ENCODE measurements at places on chromosomes 4 and X.
A peak's percentile ranks its signal among the peaks of the same experiment; 100 is the strongest.

GRCh38 chrX:48573690-48574269 lies 504 bp upstream of the RBM3 start:
- DNase-seq: no peak

DNA sequence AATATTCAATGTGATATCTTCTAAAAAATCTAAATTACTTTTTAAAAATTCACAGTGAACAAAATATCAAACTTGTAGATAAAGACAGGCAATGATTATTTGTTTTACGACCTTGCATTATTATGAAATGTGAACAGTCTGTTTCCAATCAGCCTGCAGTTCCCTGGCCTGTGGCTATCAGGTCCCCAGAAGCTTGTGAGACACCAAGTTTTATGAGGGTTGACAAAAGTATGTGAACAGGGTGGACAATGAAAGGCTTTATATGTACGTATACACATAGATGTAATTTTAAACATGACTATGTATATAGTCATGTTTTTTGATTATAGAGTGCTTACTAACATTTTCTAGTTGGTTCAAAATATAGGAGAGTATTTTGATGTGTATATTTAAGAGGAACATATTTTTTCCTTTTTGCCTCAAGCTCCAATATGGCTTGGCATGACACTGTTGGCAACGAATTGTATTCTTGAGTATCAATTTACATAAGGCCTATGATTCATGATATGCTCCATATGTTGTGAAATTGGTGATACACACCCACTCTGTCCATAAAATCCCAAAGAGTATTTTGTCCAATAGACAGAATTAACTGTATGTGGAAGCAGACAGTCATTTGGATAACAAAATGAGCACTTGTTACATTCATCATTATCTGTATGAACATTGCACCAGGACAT lies 55.7 kb downstream of the BTC start:
- DNase-seq: no peak

GRCh38 chr4:122711919-122712318 lies 20.6 kb upstream of the BBS12 start:
- DNase-seq: no peak

GRCh38 chr4:8391972-8392371 lies 48.6 kb downstream of the ACOX3 start:
- DNase-seq: no peak

GRCh38 chr4:71749008-71749594 lies 34.8 kb downstream of the GC start:
- DNase-seq: no peak

- DNase-seq: no peak
Measured at GRCh38 chr4:6461301-6462165, 10.9 kb downstream of the PPP2R2C start.

DNA sequence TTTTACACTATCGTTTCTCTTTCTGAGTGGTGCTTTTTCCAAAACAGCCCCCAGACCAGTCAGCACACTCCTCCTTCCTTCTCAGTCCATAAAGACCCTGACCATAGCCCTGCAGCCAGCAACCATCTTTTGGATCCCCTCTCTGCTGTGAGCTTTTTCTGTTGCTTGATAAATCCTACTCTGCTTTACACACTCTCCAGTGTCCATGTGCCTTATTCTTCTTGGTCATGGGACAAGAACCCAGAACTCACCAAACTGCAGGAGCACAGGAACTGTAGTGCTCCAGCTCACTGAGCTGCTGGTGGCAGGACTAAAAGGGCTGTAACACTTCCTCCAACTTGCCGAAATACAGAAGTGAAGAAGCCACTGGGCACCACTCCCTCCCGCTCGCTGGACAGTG lies 32.5 kb downstream of the COX18 start:
- DNase-seq: no peak

DNA sequence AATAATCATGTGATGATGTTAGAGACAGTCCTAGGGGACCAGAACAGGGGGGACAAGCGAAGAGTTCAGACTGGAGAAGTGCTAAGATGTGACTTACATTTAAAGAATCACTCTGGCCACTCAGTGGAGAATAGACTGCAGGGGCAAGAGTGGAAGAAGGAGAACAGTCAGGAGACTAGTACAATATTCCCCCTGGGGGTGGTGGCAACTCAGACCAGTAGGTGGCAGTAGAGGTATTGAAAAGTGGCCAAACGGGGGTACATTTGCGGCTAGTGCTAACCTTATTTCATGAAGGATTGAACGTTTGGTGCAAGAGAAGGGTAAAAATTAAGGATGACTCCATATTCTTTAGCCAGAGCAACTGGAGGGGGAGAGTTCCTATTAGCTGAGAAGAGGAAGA lies 2.7 kb upstream of the BMX start:
- DNase-seq: peak; percentile 81

DNA sequence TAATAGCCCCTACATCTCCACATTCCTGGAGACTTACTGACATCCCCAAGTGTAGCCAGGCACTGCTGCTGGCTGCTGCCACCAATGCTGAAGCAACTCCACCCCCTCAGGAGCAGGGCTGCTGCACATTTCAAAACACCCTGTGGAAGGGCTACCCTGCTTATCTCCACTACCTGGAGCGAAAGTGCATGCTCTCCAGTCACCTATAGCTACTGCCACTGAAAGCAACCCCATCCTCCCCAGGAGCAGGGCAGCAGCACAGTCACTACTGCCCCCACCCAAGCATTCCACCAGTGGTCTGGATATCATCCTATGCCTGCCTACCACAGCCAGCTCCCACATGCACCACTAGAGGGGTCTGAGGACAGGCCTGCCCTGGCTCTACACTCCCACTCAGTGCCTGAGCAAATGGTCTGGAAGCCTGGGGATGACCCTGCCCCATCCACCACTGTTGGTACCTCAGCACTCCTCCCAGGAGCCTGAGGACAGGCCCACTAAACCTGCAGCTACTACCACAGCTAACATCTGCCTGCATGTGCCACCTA lies 55.3 kb downstream of the MANBA start:
- DNase-seq: no peak

DNA sequence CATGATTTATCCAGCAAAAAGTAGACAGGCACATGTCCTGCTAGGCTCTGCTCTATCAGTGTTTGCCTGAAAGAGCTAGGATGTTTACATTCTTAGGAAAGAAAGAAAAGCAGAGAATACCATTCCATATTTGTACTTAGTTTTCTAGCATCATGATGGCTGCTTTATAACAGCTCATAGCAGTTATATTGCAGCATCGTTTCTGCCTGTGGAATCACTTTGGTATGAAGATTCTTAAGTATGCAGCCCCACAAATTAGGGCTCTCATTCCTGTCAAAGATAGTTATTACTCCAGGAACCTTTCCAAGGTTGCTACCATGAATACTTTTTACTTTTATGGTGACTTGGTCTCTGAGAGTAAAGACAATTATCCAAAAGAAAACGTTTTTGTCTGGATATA lies 119.0 kb upstream of the MYOZ2 start:
- no peak for DNase-seq

GRCh38 chr4:153221783-153222706 lies 17.8 kb downstream of the TRIM2 start:
- peak; percentile 70 for DNase-seq

DNA sequence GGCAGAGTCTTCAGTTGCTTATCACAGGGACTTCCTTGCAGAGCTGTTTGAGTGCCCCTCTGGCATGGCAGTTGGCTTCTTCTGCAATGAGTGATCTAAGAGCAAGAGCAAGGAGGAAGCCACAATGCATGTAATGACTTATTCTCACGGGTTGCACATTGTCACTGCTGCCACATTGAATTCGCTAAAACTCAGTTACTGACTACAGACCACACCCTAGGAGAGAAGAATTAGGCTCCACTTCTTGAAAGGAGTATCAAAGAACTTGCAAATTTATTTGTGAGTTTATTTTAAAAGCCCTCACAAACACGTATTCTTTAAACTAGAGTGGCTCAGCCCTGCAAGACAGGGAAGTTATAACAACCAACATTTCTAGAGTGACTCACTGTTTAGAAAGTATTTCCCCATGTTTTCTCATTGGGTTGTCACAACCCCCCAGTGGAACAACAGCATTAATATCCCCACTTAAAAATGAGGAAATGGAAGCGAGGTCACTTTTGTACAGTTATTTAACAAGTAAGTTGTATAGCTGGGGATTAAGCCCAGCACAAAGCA lies 32.4 kb upstream of the RBPJ start:
- peak; percentile 69 for DNase-seq

DNA sequence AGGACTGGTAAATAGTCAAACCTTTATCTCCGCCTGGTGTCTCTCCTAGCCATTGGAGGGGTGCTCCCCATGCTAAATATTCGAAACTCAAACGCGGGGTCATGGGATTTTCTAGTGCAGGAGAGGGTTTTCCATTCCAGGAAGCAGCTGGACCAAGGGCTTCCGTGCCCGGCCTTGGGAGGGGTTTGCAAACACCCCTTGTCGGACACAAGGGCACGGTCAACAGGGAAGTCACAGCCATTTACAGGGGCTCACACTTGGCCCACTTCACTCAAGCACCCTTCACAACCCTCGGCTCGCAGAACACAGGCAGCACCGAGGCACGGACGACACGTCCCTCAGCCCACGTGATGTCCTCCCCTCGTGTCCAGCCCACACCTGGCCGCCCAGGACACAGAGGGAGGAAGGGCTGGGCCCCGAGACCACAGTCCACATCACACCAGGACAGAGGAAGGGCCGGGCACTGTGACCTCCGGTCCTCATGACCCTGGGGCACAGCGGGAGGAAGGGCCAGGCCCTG lies 10.3 kb upstream of the PLCXD1 start:
- peak; percentile 37 for DNase-seq

DNA sequence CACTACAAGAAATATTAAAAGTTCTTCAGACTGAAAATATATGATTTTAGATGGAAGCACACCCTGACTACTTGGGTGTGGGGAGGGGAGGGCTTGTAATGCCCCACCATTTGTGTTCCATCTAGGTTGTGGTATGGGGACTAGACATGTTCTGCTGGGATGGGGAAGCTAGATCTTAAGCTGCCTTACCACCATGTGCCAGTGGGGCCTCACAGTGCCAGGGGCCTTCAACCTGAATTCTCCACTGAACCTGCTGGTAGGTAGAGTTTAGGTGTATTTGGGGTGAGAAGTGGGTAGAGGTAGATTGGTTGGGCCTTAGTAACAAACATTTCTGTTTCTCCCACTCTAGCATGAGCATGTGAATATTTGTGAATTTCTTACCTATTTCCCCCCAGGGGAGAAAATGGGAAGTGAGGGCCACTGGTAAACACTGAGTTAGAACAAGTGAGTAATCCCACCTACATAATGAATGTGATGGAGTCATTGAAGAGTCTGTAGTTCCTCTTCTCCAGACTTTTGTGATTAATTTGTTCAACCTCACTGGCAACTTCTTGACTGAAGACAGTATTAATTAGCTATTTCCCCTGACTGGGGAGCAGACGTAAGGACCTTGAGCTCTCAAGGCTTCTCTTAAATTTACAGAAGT lies 44.0 kb downstream of the BRCC3 start:
- DNase-seq: no peak

GRCh38 chrX:67563469-67564448 lies 19.9 kb downstream of the AR start:
- DNase-seq: no peak

GRCh38 chrX:13487731-13488505 lies 81.5 kb upstream of the EGFL6 start:
- peak; percentile 85 for DNase-seq

DNA sequence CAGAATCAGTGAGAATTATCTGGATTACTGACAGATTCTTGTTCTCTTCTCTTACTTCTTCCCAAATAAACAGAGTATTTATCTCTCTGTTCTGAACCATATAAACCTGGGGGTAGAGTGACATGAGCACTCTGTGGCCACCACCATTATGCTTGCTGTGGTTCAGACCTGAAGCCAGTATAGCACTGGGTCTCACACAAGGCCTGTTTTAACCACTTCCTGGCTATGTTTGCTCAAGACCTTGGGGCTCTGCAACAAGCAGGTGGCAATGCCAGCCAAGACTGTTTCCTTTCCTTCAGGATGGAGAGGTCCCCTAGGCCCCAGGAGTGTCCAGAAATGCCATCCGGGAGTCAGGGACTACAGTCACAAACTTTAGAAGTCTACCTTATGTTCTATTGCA lies 21.7 kb upstream of the HEPH start:
- DNase-seq: no peak

- peak; percentile 84 for DNase-seq
Measured at GRCh38 chr4:6641164-6641970, 882 bp downstream of the MRFAP1 start.

DNA sequence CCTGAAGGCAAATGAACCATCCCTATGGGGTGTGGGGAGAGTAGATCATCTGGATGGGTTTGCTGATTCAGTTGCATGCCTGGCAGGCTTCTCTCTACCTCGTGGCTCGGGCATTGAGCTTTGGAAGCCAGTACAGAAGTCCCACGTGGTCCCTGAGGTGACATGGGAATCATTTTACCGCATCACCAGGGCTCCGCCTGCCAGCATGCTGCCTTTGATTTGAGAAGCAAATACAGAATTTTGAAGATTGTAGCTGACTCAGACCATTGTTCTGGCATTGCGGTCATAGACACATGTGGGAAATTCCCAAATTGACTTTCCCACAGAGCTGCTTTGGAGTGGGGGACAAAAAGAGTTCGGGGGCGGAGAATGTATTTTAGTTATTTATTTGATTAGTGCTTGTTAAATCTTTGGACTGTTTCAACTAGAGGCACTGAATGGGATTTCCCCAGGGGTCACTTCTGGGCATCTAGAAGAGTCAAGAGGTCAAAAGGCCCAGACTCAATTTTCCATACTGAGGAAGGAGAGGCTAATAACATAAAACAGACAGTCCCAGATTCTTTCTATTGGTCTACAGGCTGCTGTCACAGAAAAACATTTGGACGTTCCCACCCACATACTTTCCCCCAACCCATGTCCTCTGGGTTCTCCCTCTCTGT lies 79.3 kb downstream of the NHSL2 start:
- DNase-seq: no peak

DNA sequence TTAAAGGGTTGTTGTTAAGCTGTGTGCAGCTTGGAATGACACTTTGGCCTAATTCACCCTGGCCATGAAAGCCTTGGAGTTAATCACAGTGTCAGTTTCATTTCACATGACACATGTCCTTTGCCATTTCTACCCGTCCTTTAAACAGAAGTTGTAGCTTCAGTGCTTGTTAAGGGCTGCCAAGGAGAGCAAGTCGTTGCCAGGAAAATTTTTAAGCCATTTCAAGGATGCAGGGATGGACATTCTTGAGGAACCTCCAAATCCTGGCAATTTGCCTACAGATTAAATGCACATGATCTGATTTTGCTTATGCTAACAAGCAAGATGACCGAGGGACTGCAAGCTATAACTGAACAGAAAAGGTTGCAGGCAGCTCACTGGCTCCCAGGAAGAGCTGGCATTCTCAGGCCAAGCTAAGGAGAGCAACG lies 40.5 kb downstream of the SETD7 start:
- no peak for DNase-seq

DNA sequence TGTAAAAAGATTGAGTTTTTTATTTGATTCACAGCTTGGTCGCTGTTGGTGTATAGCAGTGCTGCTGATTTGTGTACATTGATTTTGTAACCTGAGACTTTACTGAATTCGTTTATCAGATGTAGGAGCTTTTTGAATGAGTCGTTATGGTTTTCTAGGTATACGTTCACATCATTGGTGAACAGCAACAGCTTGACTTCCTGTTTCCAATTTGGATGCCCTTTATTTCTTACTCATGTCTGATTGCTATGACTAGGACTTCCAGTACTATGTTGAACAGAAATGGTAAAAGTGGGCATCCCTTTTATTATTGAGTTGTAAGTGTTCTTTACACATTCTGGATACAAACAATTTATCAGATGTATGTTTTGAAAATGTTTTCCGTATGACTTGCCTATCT lies 76.0 kb downstream of the ADGRG4 start:
- no peak for DNase-seq

Measured in activated CD4-positive, alpha-beta T cell treated with anti-CD3 and anti-CD28 coated beads, Interleukin-2, amount 10 ng/mL, durations not matched to agents 24 days and 14 days (primary cell).